ENCODE measurements at places on chromosomes 13 and 19. TPM values are rescaled to one million over a fixed set of nuclear protein-coding genes. Genes with fewer than 3 reads are reported as not detected.

Gene NLRP7
- not detected for total RNA-seq

Gene FOSB
- 12.6 TPM for total RNA-seq

Gene MYO16
- 0.07 TPM for total RNA-seq

Gene HNRNPA1L2
- total RNA-seq: 6.2 TPM

Gene SIGLECL1
- total RNA-seq: not detected

Gene UBE2L5
- total RNA-seq: 0.15 TPM

Gene MAP2K2
- 186 TPM for total RNA-seq

Gene PEAK3
- total RNA-seq: not detected

Gene IL4I1
- 0.71 TPM for total RNA-seq

Gene C5AR1
- total RNA-seq: 6.5 TPM

Gene CEACAM4
- not detected for total RNA-seq

Gene ZGLP1
- 5.0 TPM for total RNA-seq

Gene FAM124A
- 3.1 TPM for total RNA-seq

Gene RFPL4A
- not detected for total RNA-seq

Gene SMIM17
- total RNA-seq: not detected

Gene APOC4
- total RNA-seq: not detected

Gene ZNF541
- total RNA-seq: not detected

Gene CERS1
- total RNA-seq: 0.96 TPM

Gene CD37
- total RNA-seq: 0.76 TPM

Gene SDHAF1
- total RNA-seq: 21.0 TPM

Gene ONECUT3
- total RNA-seq: 22.1 TPM

Gene NLRP9
- total RNA-seq: not detected

Gene WTIP
- 8.4 TPM for total RNA-seq

Gene ZNF726
- total RNA-seq: not detected

Gene SPC24
- 33.9 TPM for total RNA-seq

Gene ZNF415
- total RNA-seq: not detected

Gene CLIP3
- 1.5 TPM for total RNA-seq

Gene FAM216B
- total RNA-seq: not detected

Gene PEG3
- total RNA-seq: 0.34 TPM

Gene PNMA8B
- total RNA-seq: 0.10 TPM

Gene LINGO3
- total RNA-seq: not detected

Gene PROZ
- total RNA-seq: not detected

Gene DIRAS1
- total RNA-seq: 33.7 TPM
